Choroid plexus epithelial cell (primary cell): ENCODE measurements at places on chromosomes 5 and 9.

DNA sequence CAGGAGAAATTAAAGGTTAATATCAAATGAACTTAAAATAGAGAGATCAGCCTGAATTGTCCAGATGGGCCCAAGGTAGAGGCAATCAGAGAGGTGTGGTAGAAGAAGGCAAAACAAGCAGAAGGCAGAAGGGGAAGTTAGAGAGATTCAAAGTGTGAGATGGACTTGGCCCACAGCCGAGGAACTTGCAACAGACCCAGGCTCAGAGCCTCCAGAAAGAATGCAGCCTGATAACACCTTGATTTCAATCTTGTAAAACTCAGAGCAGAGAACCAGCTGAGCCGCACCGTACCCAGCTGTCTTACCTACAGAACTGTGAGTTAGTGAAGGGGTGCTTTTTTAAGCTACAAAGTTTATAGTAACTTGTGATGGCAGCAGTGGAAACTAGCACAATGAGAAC, 190.9 kb downstream of the RFK start:
- DNase-seq, result no peak

GRCh38 chr5:167929841-167930240, 361.6 kb upstream of the WWC1 start:
- no peak for DNase-seq

DNA sequence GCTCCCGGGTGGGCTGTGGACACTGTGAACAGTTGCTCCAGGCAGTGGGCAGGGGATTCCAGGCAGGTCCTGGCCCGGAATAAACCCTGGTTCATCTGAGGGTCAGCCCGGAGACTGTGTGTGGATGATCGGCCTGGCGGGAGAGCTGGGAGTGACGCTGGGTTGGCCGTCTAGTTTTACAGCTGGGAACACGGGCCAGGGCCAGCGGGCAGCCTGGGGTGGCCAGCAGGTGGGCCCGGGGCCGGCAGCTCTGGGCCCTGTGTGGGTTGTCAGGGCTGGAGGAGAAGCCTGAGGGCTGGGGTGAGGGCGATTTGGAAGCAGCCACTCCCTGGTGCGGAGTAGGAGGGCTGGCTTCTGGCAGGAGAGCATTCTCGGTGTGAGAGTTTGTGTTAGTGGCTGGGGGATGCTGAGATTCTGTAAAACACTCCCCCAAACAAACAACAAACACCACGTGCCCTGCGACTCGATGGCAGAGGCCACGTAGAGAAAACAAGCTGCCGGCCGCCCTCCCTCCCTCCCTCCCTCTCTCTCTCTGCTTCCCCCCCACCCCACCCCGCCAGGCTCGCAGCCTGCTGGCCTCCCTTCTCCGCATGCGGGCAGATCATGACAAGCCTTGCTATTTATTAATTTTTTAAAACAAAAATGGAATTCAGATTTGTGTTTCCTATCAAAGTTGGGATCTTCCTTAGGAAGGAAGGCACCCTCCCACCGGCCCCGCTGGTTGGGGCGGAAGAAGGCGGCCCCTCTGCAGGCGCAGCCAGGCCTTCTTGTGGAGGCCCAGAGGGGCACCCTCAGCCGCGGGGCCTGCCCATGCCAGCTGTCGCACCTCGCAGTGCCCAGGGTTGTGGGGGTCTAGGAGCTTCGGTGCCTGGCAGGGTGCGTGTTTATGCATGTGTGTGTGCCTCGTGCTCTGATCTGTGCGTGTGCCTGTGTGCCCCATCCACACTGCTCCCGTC, 49.5 kb downstream of the RXRA start:
- peak; percentile 75 for DNase-seq

GRCh38 chr9:105236261-105236660, 8.2 kb upstream of the SLC44A1 start:
- no peak for DNase-seq

DNA sequence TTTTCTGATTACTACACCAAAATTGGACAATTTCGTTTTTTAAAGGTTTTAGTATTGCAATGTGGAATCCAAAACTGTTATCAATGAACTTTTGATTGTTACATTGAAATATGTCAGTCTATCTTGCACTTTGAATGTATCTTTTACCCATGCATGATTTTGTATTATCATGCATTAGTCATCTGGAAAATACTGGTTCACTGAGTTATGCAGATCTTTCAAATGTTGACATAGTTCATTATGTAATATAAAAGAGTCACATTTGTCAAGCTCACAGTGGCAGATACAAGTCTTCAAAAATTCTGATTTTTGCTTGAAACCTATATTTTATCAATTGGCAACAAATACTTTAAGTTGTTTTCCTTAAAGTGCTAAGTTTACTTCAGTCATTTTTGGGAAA, 85.2 kb downstream of the NR3C1 start:
- DNase-seq, result no peak

GRCh38 chr5:181188700-181189362, 16.2 kb downstream of the TRIM7 start:
- DNase-seq, result peak; percentile 79

- peak; percentile 84 for DNase-seq
Measured at GRCh38 chr9:26870292-26870691, 22.3 kb downstream of the CAAP1 start.

DNA sequence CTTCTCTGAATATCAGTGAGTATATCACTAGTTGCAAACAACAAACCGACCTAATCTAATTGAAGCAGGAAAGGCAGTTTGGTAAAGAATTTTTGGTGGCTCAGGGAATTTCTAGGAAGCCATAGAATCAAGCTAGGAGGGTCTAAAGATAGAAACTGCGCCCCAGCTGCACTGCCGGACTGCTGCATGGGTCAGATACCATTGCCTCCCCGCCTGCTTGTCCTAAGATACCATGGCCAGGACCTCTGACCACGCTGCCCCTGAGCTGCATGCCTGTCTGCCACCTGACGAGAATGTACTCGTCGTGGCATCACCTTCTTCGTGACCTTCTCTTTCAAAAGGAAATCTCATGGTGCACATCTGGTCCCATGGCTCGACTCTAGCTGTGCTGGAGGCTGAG, 439.0 kb downstream of the ZSWIM6 start:
- no peak for DNase-seq

DNA sequence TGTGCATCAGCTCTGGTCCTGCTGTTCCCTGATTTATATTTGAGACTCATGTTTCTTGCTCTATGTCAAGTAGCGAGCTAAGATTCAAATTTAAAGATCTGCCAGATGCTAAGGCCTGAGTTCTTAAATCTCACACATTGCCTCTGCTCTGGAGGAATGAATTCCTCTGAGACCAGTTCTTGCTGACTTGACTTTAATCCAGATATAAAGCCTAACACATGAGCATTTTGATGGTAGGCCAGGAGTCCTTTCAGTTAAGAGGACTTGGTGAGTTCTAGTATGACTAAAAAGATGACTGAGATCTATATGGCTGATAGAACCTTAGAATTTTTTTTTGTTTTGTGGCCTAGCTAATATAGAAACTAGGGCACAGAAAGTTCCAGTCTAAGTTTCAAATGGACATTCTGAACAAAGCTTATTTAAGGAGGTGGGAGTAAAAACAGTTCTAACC, 1.3 kb upstream of the INIP start:
- DNase-seq, result peak; percentile 48

DNA sequence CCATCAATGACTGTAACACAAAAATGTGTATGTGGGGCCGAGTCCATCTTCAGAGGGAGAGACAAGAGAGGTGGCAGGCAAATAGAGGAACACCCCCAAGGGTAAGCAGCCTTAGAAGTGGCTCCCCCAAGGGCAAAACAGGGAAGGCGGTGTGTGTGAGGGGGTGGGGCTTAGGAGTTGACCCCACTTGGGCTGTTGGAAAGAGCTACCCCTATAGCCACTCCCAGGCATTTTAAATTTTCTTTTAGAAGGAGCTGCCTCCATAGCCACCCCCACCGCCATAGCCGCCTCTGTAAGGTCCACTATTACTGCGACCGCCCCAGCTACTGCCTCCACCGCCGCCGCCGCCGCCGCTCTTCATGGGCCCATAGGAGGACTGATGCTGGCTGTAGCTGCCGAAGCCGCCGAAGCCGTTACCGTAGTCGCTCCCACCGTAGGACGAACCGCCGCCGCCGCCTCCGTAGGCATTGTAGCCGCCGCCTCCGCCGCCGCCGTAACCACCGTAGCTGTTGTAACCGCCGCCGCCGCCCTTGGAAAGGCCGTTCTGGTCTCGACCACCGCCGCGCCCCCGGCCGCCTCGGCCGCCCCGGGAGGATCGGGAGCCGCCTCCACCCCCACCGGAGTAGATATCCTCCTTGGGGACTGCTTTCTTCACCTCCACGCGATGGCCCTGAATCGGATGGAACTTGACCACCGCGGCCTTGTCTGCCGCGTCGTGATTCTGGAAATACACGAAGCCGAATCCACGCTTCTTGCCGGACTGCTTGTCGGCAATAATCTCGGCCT, 1.1 kb downstream of the HNRNPA0 start:
- DNase-seq, result peak; percentile 31

DNA sequence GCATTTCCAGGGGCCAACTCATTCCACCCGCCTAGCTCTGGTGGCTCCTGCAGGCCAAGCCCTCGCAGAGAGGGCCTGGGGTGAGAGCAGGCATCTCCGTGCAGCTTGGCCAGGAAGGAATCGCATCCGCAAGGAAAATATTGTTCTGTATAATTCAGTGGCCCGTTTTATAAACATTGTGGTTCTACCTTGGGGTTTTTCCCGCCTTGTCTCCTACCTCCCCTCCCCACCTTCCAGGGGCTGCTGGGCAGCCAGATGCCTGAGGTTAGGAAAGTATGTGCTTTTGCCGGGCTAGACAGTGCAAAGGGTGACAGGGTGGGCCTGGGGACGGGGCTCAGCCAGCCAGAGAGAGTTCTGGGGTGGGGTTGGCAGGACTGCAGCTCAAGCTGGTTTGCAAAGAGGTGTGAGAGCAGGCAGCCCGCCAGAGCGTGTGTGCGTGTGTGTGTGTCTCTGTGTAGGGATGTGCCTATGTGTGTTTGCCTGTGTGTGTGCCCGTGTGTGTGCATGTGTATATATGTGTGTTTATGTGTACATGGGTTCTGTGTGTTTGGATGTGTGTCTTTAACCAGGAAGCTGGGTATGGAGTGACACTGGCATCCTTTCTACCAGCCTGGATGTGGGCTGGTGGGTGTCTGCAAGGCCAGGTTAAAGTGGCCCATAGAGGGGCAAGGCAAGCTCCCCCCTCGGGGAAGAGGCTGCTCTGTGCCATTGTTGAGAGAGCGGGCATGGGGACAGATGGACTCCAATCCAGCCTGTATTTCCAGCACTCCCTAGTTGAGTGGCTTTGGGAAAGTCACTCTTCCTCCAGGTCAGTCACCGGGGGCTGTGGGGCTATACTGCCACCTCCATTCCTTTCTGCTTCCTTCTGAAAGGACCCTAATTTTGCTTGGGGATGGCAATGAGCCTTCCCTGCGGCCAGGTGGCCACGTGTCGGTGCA, 10.6 kb upstream of the SLC2A6 start:
- no peak for DNase-seq

DNA sequence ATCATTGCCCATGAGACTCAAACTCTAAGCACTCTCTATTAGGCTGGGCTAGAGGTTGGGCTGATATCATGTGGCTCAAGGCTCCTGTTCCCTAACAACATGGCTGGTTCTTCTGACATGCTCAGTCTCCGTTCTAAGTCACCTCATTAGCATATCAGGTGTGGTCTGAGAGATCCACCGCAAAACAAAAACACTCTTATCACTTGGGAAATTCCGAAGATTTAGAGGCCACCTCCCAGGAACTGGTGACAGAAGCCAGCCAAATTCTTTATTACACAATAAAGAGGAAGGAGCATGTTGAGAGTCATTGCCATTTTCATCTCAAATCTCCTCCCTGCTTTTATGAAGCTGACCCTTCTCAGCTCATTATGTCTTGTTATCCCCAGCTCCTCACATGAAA, 107.6 kb downstream of the MSX2 start:
- no peak for DNase-seq

- DNase-seq, result peak; percentile 87
Measured at GRCh38 chr5:139710319-139711066, 62.3 kb downstream of the CXXC5 start.

DNA sequence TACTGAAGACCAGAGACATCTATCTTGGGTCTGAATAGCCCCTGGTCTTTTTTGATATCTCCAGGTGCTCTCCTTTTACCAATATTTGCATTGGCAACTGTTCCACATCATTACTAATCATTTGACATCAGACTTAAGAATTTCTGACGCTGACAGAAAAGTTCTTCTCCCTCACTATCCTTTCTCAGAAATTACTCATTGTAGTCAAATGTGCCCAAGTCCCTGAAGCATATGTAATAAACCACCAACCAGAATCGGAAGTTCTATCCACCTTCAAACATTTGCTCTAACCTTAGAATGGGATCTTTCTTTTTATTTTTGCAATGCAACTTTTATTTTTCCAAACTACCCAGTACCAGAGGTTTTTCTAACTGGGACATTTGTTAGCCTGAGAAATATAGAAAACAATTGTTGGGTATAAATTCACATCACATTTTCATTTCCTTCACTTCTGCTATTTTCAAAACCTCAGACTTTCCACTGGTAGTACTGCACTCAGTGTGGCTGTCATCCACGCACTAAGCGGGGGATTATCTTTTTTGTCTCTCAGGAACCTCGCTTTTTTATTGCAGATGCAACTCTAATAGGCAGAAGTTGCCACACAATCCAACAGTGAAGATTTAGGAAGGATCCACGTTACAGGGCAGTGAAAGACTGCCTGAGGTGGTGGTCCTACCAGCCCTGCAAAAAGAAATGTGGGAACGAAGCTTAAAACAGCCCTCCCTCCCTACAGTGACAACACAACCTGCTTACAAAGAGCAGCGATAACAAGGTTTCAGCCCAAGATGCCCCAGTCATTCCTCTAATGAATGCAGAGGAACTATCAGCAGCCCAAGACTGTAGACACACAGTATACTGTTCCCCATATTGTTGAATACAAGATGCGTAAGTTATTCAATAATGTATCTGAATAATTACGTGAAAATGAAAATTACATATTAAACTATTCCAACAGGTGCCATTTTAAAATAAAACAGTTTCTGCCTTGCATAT, 201.2 kb downstream of the EBF1 start:
- DNase-seq, result no peak

DNA sequence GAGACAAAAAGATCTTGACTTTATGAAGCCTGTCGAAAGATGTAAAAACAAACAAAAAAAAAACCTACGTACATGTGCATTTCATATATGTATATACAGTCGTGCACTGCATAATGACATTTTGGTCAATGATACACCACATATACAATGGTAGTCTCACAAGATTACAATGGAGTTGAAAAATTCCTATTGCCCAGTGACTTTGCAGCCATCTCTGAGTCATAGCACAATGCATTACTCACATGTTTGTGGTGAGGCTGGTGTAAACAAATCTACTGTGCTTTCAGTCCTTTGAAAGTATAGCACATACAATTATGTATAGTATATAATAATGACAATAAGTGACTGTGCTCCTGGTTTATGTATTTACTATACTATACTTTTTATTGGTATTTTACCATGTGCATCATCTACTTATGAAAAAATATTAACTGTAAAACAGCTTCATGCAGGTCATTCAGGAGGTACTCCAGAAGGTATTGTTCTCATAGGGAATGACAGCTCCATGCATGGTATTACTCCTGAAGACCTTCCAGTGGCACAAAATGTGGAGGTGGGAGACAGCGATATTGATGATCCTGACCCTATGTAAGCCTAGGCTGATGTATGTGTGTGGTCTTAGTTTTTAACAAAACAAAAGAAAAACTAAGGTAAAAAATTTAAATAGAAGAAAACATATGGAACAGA, 73.7 kb upstream of the FST start:
- DNase-seq, result peak; percentile 91

GRCh38 chr9:116639251-116639741, 47.8 kb upstream of the TRIM32 start:
- no peak for DNase-seq
